Osteoblast (primary cell): ENCODE measurements at places on chromosomes 1 and 21. TPM values are rescaled to one million over a fixed set of nuclear protein-coding genes. Genes with fewer than 3 reads are reported as not detected.

- H3K36me3 ChIP-seq = no peaks in the 10 kb centered on the region
- H3K4me3 ChIP-seq = no peak overlapping the region
- no peaks in the 10 kb centered on the region for H3K27me3 ChIP-seq
- peaks cover 4% of the 10 kb centered on the region for H3K4me1 ChIP-seq
These were observed 58.5 kb downstream of the PHACTR4 start for GRCh38 chr1:28428012-28428411.

The NUDT4B gene
- total RNA-seq = 51.6 and 75.6 TPM in 2 replicates

DNA sequence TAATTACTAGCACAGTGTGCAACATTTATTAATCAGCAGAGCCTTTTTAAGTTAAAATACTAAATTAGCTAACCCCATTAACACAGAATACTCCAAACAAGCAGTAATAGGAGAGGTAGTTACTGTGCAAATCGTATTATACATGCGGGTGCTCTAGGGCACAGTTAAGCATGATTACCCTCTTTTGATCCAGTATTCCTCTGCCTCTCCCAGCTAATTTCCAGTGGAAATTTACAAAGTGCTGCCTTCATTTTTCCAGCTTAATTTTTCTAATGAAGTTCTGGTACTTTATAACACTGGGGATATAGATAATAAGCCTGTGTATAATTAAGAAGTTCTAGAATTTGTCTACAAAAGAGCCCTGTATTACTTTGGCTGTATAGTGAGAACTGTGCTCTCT, 159.9 kb downstream of the SPATA17 start:
- no peaks in the 10 kb centered on the region for H3K27me3 ChIP-seq
- H3K4me3 ChIP-seq = no peak overlapping the region
- DNase-seq = no peak
- H3K27ac ChIP-seq = no peak overlapping the region
- no peaks in the 10 kb centered on the region for H3K4me1 ChIP-seq
- no peaks in the 10 kb centered on the region for H3K36me3 ChIP-seq

GRCh38 chr1:208510192-208510952, 266.2 kb upstream of the PLXNA2 start:
- no peaks in the 10 kb centered on the region for H3K27me3 ChIP-seq
- H3K36me3 ChIP-seq = no peaks in the 10 kb centered on the region
- H3K4me3 ChIP-seq = no peak overlapping the region
- H3K4me1 ChIP-seq = no peaks in the 10 kb centered on the region
- no peak overlapping the region for H3K27ac ChIP-seq

DNA sequence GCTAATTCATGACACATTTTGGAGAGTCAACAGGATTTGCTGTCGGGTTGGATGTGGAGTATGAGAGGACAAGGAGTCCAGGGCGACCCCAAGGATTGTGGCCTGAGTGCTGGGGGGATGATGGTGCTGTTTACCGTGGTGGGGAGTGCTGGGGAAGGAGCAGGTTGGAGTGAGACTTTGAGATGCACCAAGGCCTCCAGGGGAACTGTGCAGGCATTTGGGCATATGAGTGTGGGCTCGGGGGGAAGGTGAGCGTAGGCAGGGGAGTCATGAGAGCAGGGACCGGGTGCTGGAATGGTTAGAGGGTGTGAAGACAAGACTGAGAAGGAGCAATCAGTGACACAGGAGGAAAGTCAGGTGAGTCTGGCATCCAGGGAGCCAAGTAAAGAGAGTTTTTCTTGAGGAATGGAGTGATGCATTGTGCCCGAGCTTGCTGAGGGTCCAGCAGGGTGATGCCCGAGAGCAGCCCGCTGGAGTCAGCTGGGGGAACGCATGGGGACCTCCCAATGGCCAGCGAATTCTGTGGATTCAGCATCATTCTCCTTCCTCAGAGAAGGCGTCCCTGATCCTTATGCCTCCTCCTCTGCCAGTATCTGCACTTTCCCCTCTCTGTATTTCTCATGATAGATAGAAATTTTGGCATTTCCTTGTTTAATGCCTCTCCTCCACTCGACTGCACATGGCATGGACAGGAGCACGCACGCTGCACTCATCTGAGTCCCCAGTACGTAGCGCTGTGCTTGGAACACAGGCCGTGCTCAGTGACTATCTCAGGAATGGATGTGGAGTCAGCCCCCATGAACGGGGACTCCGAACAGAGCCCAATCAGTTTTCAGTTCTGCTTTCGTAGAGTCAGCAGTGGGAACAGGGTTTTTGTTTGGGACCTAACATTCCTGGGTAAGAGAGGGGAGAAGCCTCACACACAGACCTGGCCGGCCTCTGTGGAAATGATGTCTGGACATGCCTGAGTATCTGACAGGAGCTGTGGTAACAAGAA, 52.1 kb upstream of the ETV3 start:
- no peaks in the 10 kb centered on the region for H3K36me3 ChIP-seq
- H3K27ac ChIP-seq = no peak overlapping the region
- no peak overlapping the region for H3K4me3 ChIP-seq
- H3K27me3 ChIP-seq = peaks cover 65% of the 10 kb centered on the region

GRCh38 chr1:236002025-236002390, 62.9 kb downstream of the NID1 start:
- H3K4me1 ChIP-seq = peaks cover 15% of the 10 kb centered on the region
- no peak overlapping the region for H3K4me3 ChIP-seq
- H3K36me3 ChIP-seq = no peaks in the 10 kb centered on the region
- no peak for DNase-seq
- H3K27me3 ChIP-seq = no peaks in the 10 kb centered on the region

The CLDN17 gene
- total RNA-seq = not detected in 2 replicates

The GORAB gene
- total RNA-seq = 16.3 and 16.5 TPM in 2 replicates

The LCE1D gene
- total RNA-seq = not detected in 2 replicates

The CNST gene
- 21.2 and 25.7 TPM in 2 replicates for total RNA-seq
